ENCODE measurements at places on chromosomes 2 and 18.
A peak's percentile ranks its signal among the peaks of the same experiment; 100 is the strongest.

GRCh38 chr2:85997017-85997970 lies 108.4 kb downstream of the POLR1A start:
- DNase-seq, result no peak

- no peak for DNase-seq
Observed at GRCh38 chr18:23122334-23123229, 12.7 kb upstream of the CABLES1 start.

- DNase-seq, result no peak
Observed at GRCh38 chr18:56569416-56569815, 69.0 kb downstream of the TXNL1 start.

- DNase-seq, result no peak
Observed at GRCh38 chr2:134455426-134455825, 201.6 kb downstream of the MGAT5 start.

DNA sequence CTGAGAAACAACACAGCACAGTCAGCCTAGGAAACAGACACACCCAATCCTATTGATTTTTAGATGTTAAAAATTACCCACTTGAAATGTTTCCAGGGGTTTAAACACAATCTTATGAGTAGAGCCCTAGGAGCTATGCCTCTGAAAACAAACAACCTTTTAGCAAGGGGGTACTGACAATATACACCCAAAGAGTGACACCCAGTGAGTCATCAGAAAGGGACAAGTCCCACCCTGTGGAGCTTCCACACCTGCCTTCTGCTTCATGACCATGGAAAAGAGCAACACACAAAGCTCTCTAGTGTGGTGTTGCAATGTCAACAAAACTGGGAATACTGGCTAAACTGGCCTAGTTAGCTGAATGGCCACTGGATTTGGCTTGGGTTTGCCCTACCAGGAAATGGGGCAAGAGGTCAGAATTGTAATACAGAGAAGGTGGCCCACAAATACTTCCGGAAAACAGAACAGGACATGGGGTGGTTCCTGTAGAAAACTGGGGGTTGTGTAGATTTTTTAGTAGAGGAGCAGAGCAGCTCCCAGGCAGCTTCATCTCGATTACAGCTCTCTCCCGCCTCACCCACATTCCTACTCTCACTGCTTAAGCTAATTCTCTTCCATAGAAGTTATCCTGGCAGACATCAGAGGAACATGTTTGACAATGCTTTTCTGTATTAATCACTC lies 98.2 kb downstream of the GAREM1 start:
- peak; percentile 30 for DNase-seq

- DNase-seq, result no peak
Observed at GRCh38 chr2:15613736-15614429, 22.2 kb downstream of the DDX1 start.

DNA sequence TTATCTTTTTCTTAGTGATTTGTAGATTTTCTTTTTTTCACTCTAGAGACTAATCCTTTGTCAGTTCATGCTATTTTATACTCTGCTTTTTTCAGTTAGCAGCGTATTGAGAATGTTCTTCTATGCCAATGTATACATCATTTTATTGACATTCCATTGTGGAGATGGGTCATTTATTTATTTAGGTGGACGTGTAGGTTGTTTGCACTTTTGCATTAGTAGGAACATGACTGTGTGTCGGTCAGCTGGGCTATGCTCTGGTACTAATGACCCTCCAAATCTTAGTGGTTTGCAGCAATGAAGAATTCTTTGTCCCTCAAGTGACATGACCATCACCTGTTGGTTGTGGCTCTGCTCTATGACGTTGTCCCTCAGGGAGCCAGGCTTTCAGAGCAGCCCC lies 33.6 kb downstream of the HPCAL1 start:
- DNase-seq, result no peak

GRCh38 chr18:68445668-68446426 lies 269.1 kb downstream of the TMX3 start:
- DNase-seq, result no peak

DNA sequence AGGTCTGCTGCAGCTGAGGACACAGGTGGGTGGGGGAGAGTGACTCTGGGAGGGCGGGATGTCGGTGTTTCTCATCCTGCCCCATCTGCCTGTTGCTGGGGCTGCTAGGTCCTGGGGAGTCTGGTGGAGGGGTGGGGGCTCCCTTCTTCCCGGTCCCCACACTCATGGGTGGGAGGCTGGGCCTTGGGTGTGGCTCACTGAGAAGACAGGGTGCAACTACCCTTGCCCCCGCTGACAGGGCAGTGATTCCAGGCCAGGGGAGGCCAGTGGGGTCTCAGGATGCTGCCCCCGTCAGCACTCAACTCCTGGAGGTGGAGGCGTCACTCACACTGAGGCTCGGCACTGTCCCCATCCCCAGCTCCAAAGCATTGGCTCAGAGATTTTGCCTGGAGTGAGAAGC lies 7.7 kb upstream of the NFATC1 start:
- no peak for DNase-seq

DNA sequence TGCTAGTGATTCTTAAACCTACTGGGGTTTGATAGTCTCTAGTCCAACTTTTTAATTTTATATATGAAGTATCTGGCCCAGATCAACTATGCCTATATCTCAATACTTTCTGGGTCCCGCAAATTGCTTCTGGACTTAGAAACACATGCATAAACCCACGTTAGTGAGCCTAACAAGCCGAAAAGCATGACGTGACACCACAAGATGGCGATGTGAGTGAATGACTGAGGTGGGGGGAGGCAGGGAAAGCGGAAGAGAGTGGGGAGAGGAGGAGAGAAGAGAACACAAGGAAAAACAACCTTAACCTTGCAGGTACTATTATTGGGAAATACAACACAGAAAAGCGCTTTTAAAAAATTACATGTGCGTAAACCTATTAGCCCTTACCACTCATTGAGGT lies 13.8 kb downstream of the PDIA6 start:
- DNase-seq, result no peak

DNA sequence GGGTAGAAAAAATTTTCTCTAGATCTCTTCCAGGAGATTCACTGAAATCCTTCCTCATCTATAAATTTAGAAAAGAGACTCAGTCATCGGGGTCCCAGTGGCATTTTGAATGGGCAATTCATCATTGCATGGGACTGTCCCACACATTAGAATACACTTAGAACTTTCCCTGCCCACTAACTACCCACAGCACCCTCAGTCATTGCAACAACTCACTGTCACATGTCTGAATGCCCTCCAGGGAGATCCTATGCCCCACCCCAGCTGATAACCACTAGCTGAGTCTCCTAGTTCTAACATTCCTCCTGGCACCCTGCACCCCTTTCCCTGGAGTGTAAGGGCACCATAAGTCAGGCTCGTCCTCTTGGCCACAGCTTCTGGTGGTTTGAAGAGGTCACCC lies 89.6 kb downstream of the INSIG2 start:
- no peak for DNase-seq

- DNase-seq, result no peak
Observed at GRCh38 chr18:70382017-70382416, 93.2 kb downstream of the SOCS6 start.

- no peak for DNase-seq
Observed at GRCh38 chr2:201233812-201234662, 26.3 kb upstream of the CASP8 start.

DNA sequence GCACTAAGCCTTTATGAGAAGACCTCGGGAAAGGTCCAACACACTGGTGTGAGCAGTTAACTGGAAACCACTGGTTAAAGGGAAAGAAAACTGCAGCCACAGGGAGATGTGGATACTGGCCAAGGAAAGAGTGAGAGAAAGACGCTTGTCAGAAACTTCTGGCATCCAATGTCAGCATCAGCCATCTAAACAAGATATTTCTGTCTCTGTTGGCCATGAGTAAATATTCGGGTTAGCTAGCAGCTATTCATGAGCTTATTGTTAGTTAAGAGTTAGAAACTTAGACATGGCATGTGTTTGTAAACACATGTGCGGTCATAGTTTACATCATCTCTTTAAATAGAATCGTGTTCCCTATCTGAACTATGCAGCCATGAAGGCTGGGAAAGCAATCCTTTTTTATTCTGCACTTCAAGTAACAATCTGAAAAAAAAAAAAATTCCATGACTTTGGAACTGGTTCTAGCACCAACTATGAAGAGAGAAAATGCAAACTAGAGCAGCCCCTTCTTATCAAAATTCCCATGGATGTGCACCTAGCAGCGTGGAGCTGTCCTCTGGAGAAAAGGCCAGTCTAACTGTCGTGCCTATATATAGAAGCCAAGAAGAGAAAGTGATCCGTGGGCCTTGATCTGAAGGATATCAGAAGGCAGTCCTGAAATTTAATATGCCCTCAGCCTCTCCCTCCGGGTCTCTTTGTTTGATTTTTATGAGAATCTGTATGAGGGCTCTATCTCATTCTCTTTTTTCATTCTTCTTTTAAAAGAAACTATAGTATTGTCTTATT lies 84.0 kb upstream of the RFX8 start:
- DNase-seq, result no peak

DNA sequence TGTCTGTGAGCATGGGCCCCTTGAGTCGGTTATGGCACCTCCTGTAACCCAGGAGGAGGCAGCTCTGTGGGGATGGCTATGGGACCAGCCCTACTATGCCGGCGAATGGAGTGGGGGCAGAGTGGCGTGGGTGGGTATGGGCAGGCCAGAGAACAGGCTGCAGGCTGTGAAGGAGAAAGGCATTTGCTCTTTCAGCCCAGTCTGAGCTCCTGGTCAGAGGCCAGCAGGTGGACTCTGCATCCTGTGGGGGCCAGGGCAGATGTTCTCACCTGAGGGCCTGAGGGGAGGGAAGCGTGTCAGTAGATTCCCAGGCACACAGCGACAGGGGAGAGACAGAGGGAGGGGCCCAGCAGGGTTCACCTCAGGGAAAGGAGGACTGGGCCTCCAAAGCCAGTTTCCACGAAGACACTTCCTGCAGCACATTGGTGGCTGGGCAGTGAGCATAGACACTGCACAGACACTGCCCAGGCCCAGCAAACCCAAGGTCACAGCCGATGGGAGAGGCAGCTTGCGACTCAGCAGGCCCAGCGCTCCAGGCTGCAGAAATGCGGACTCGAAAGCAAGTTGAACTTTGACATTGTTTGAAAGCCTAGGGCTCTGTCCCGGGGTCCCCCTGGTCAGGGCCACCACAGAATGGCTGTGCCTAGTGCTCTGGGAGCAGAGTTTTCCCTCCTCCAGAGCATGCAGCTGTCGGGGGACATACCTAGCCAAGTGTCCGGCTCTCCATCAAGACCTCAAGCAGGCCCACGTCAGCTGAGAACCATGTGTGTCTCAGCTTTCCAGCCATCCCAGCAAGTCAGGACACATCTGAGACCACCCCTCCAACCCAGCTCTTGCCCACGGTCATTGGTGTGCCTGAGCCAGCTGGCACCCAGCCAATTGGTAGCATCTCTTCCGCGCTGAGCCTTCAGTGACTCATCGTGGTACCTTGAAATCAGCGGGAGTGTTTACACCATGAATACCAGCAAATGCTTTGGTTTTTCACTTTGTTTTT lies 53.8 kb downstream of the TGOLN2 start:
- DNase-seq, result no peak

- no peak for DNase-seq
Observed at GRCh38 chr18:34943587-34943986, 97.6 kb upstream of the MAPRE2 start.

DNA sequence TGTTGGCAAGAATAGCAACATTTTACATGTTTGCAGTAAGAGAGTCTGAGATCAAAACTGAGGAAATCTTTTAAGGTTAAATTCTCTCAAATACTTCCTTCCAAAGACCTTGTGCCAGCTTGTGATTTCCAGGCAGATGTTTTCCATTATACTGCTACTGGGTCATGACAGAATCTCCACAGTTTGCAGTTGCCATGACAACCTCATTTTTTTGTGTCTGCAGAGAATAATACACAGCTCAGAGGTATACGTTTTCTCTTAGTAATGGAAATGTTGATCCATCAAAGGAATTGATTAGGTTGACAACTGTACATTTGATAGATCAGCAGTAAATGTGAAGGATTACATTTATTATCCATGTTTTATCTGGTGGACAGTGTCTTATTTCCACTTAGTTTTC lies 29.1 kb upstream of the CSRNP3 start:
- DNase-seq, result peak; percentile 22

DNA sequence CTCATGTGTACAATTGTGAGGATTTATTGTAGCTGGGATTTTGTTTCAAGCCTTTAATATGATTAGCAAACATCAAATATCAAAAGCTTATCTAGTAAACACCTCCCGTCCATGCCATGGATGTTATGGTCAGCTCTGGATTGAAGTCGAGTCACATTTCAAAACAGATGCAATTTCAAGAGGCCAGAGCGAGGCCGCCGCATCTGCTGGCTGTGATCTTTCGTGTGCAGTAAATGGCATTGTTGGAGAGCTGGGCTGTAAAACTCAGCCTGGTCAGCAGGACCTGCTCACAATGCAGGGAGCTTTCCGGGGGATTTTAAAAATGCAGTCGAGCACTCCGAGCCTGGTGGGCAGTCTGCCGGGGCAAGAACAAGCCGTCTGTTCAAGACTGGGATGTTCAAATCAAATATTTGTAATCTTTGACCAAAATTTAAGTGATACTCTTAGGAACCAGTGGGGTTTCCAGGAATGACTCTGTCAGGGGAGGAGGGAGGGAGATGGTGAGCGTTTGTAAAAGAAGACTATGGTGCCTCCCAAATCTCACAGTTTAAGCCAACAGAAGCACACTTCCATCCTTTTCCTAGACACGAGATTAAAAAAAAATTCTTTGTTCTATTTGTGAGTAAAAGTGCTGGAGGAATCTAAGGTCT lies 97.6 kb downstream of the MYCN start:
- no peak for DNase-seq
